Uterus (tissue), 4 donors: ENCODE measurements at places on chromosomes 12 and 14.

GRCh38 chr12:3355378-3355900, 135.6 kb upstream of the PRMT8 start:
- DNase-seq = no peak

DNA sequence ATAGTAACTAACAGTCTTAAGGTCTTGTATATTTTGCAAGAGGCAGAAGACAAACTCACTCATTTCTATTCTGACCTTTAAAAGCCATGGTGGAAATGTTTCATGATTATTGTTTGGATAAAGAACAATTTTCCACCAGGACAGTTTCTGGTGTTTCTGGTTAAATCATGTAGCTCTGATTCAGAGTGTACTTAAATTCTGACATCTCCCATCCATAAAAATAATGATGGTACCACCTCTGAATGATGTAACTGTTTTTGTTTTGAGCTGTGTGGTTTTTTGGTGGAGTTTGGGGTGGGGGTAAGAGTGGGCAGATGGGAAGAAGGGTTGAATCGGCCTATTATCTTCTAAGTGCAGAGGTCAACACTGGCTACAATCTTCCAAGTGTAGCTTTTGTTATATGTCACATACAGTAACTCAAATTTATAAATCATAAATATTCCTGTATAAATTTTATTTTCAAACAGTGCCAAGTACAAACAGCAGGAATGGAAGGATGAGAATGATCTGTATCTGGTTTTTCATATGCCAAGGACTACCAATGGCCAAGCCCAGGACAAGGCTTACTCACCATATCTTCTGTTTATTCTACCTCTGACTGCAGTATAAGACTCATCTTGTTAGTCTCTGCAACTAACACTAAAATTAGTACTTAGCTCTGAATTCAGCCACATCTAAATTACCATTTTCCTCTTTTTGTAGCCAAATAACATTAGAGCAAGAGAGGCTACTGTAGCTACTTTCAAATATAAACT, 108.7 kb downstream of the BCAT1 start:
- no peak for DNase-seq

GRCh38 chr14:54901380-54902142, 1.1 kb downstream of the GCH1 start:
- DNase-seq = no peak

DNA sequence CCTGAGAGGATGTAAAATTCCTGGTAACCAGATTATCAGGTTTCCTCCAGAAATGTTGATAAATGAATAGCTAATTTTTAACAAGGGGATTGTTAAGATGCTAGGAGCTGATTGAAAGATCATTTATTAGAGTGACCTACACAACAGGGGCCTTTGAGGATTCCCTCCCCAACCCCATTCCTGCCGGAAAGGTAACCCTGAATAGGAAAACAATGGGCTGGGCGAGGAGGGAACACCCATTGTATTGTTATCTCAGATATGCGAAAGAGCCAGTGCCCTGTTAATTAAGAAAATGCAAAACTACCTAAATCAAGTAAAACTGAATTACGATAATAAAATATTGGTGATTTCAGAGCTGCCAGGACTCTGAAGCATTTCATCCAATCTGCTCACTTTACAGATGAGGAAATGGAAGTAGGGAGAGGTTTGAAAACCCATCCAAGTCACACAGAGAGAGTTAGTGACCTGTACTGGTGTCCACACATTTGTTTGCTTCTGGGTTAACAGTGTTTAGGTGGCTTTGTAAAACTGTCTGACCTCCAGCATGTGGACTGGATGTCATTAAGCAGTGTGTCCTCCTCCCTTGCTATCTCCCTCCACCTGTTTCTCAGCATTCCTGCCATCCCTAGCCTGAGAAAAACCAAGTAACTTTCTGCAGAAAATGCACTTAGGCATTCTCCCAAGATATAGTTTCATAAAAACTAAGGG, 214.8 kb downstream of the TTC6 start:
- no peak for DNase-seq

- no peak for DNase-seq
Measured at GRCh38 chr12:124675881-124676713, 108.7 kb upstream of the NCOR2 start.

GRCh38 chr12:78269620-78270019, 438.9 kb downstream of the NAV3 start:
- DNase-seq = no peak

DNA sequence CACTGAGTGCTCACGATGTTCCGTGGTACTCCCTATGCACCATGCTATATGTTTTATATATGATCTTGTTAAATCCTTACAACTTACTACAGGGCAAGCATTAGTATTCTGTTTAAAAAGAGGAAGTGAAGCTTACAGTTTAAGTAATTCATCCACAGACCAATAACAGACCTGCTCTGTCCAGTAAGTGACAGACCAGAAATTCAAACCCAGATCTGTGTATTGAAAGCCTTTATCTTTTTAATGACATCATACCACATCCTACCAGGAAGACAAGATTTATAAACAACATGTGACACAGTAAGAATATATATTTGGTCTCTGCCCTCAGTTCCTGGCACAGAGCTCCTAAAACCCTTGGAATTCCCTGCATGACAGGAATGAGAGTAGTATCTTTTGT, 206.5 kb downstream of the STXBP6 start:
- no peak for DNase-seq

DNA sequence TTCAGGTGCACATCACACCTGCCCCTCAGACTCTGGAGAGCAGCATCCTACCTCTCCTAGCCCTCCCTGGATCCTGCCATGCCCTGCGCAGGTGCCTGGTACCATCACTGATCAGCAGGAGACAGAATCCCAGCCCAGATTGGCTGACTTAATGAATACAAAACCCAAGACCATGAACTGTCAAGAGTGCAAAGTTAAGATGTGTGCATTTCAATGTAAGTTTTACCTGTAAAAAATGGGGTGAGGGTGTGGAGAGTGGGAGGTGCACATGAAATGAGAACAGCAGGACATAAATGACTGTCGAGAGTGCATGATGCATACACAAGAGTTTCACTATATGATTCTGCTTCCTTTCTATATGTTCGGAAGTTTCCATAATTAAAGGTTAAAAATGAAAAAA, 57.9 kb upstream of the GPR68 start:
- DNase-seq = no peak

DNA sequence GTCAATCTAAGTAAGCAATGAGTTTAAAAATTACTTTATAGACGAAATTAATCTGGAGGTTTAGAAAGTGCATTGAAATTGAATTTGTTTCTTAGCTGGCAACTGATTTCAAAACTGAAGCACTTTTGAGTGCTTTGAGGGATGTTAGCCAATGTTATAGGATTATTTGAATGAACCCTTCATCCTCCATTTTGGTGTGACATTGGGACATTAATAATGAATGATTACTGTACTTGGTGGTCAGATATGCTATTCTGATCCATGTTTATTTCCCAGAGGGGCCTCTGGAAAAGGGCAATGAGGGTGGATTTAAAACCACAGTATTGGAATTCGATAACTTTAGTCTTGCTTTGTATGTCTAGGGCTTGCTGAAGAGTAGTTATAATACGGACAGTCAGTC, 183.2 kb downstream of the AKAP6 start:
- DNase-seq = no peak

GRCh38 chr12:65407388-65408149, 129.1 kb downstream of the MSRB3 start:
- no peak for DNase-seq

DNA sequence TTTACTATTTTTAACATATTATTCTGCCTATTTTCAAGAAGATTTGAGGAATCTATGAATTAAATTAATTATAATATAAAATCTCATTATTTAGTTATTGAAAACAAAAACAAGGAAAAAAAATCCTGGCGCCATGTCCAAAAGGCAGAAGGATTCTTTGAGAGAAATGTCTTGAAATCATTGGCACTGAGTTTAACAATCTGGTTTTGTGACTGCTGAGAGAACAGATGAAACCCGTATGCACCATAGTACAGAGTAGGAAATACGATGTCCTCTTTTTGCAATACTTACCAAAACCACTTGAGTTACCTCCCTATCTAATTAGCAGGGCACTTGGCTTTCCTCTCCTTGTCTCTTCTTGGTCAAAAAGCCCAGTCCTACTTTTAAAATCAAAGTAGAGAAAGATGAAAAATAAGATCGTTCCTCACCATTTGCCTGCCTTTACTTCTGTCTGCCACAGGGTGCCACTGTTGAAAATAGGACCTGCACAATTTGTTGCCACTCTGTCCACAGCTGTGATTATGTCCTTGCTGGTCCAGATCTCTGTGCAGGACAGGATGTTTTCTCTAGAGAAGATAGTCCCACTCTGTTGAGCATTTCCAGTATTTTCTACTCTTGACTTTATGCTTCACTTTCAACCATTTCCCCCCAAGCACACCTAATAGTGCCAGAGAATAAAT, 179.7 kb downstream of the PDZRN4 start:
- no peak for DNase-seq

- no peak for DNase-seq
Measured at GRCh38 chr14:55626131-55626530, 46.1 kb downstream of the KTN1 start.

GRCh38 chr12:94641283-94641682, 9.1 kb downstream of the TMCC3 start:
- DNase-seq = no peak

DNA sequence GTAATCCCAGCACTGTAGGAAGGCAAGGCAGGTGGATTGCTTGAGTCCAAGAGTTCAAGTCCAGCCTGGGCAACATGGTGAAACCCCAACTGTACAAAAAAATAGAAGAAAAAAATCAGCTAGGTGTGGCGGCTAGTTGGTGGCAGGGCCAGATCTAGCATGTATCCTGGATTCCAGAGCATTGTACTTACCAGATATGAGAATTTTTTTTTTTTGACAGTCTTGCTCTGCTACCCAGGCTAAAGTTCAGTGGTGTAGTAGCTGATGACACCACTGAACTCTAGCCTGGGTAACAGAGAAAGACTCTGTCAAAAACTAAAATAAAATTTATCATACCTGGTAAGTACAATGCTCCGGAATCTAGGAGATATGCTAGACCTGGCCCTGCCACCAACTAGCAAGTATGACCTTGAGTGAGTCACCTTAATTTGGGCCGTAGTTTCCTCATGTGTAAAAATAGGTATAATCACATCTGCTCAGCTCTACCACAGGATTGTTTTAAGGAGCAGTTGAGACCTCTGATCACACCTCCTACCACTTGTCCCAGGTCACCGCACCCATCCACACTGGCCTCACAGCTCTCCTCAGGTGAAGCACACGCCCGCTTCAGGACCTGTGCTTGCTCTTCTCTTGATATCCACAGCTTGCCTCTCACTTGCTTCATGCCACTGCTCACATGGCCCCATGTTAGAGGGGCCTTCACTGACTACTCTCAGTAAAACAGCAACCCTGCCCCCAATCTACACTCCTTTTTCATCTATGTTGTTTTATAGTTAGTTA, 140.2 kb downstream of the STXBP6 start:
- DNase-seq = no peak

- DNase-seq = no peak
Measured at GRCh38 chr14:32033543-32033942, 43.6 kb upstream of the ARHGAP5 start.

GRCh38 chr12:114166362-114166761, 200.2 kb upstream of the RBM19 start:
- peak; percentile 19 for DNase-seq

- DNase-seq = peak; percentile 10
Measured at GRCh38 chr12:1929985-1930802, 11.7 kb upstream of the CACNA2D4 start.

- no peak for DNase-seq
Measured at GRCh38 chr12:59194794-59195193, 274.5 kb upstream of the LRIG3 start.

GRCh38 chr14:22748206-22748605, 18.3 kb upstream of the OXA1L start:
- no peak for DNase-seq

DNA sequence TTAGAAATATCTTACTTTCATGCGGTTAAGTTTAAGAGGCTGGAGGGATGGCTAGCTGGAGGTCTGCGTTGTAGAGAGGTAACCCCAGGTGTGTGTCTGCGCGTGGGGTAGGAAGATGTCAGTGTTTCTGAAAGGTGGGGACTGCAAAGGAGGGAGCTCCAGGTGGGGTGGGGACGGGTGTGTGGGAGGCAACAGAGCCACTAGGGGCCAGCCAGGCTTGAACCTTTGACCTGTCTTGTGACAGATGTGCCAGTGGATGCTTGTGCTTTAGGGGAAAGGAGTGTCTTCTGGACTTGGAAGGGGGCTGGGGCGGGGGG, 841 bp downstream of the GLI1 start:
- DNase-seq = no peak

DNA sequence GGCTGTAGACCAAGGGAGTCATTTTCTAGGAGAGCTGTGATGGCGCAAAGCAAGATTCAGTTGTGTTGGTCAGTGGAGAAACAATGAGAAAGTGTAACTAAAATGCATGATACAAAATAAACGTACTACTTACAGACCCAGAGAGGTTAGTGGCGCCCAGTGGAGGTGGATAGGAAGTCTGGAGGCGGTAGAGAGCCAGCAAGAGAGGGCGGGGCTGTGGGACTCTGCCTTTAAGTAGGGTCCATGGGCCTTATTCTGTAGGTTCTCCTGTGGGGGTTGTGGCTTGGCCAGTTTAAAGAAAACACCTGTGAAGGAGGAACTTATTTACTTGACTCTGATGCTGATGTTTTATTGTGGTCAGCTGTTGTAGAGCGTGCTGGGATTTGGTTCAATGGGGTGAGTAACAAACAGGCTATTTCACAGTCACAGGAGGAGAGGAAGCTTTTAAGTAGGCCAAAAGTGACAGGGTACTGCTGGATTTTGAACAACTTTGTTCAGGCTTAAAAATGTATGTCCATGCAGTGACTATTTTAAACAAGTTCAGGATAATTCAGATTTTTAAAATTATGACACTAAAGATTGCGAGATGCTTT, 1097.7 kb downstream of the TMTC2 start:
- no peak for DNase-seq

DNA sequence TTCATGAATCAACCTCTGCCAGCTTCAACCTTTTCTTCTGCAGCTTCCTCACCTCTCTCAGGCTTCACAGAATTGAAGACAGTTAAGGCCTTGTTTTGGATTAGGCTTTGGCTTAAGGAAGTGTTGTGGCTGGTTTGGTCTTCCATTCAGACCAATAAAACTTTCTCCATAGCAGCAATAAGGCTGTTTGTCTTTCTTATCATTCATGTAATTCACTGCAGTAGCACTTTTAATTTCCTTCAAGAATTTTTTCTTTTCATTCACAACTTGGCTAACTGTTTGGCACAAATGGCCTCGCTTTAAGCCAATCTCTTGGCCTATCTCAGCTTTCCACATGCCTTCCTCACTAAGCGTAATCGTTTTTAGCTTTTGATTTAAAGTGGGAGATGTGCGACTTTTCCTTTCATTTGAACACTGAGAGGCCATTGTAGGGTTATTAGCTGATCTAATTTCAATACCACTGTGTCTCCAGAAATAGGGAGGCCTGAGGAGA, 229.5 kb downstream of the IPO8 start:
- no peak for DNase-seq

- no peak for DNase-seq
Measured at GRCh38 chr12:54251667-54252284, 28.1 kb downstream of the CBX5 start.
